ENCODE measurements at places on chromosomes 6 and 20.
A peak's percentile ranks its signal among the peaks of the same experiment; 100 is the strongest.

- DNase-seq, result no peak
Measured at GRCh38 chr20:34131491-34131890, 19.4 kb upstream of the EIF2S2 start.

DNA sequence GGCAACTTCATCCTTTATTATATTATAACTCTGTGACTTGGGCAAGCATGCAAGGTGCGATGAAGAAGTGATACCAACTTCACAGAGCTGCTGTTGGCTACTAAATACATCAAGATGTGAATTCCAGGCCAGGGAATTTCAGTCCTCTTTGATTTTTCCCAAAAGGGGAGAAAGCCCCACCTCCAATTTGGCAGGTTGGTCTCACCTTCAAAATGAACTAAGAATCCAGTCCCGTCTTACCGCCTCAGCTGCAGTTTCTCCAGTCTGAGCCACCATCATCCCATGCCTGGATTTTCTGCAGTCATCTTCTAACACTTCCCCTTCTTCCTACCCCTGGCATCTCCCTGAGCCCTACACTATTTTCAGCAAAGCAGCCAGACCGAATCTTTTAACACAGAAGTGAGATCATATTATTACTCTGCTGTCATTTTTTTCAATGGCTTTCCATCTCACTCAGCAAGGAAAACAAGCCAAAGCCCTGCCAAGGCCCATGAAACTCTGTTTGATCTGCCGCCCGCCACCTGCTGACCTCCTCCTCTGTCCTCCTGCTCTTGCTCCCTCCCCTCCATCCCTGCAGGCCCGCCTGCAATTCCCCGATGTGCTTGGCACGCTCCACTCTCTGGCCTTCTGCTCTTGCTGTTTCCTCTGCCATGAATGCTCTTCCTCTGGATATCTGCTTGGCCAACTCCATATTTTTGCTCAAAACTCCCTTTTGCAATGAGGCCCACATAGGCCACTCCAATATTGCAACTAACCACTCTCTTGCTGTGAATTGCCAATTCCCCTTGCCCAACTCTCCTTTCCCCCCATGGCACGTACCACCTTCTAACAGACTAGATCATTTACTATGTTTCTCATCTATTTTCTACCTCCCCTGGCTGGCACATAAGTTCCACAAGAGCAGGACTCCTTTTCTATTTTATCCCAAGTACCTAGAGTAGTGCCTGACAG lies 46.0 kb upstream of the TAGAP start:
- DNase-seq, result no peak

GRCh38 chr6:91330896-91331295 lies 744.0 kb upstream of the MAP3K7 start:
- no peak for DNase-seq

- peak; percentile 68 for DNase-seq
Measured at GRCh38 chr6:6547110-6547879, 41.2 kb upstream of the LY86 start.

DNA sequence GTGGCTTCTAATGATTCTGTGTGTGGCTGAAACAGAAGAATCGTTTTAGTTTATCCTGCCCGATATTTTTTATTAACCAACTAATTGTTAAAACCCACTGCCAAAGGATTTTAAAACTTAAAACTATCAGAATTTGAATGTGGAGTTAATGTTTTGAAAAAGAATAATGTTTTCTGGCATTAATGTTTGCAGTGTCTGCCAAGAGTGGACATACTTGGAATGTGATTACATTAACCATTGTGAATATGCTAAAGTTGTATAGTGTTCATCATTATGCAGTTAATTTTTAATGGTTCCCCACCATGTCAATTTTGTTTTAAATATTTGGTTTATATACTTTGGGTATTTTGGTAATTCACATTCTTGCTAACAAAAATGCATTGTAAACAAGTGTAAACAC lies 24.4 kb downstream of the DCBLD1 start:
- DNase-seq, result no peak

DNA sequence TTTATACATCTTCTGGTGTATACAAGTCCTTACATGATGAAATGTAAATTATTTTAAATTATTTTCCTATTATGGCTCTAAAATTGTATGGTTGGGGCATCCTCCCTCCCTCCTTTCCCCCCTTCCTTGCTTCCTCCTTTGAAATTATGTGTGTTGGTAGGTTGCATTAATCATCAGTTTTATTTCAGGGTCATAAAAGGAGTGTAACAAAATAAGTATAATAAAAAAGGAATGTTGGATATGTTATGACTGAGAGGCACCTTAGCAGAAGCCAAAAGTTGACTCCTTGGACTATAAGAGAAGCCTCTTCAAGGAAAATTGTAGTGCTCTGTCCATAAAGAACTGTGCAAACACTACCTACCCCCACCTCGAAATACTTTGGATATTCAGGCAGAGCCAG lies 46.6 kb upstream of the PTPRK start:
- no peak for DNase-seq

- no peak for DNase-seq
Measured at GRCh38 chr6:27811451-27811772, 100.8 kb downstream of the OR2B2 start.

GRCh38 chr20:57682184-57683101 lies 27.4 kb downstream of the PMEPA1 start:
- no peak for DNase-seq

GRCh38 chr20:63315240-63315689 lies 22.3 kb downstream of the COL20A1 start:
- no peak for DNase-seq

- no peak for DNase-seq
Measured at GRCh38 chr6:143014764-143015163, 45.9 kb upstream of the AIG1 start.

- DNase-seq, result no peak
Measured at GRCh38 chr6:132731086-132731485, 17.2 kb upstream of the VNN1 start.

- no peak for DNase-seq
Measured at GRCh38 chr6:44842616-44843015, 455.1 kb downstream of the CDC5L start.

- no peak for DNase-seq
Measured at GRCh38 chr6:17707371-17707651, 586 bp upstream of the NUP153 start.

GRCh38 chr20:658731-659291 lies 5.8 kb upstream of the SRXN1 start:
- DNase-seq, result no peak

- no peak for DNase-seq
Measured at GRCh38 chr6:38503032-38503773, 136.5 kb downstream of the BTBD9 start.

DNA sequence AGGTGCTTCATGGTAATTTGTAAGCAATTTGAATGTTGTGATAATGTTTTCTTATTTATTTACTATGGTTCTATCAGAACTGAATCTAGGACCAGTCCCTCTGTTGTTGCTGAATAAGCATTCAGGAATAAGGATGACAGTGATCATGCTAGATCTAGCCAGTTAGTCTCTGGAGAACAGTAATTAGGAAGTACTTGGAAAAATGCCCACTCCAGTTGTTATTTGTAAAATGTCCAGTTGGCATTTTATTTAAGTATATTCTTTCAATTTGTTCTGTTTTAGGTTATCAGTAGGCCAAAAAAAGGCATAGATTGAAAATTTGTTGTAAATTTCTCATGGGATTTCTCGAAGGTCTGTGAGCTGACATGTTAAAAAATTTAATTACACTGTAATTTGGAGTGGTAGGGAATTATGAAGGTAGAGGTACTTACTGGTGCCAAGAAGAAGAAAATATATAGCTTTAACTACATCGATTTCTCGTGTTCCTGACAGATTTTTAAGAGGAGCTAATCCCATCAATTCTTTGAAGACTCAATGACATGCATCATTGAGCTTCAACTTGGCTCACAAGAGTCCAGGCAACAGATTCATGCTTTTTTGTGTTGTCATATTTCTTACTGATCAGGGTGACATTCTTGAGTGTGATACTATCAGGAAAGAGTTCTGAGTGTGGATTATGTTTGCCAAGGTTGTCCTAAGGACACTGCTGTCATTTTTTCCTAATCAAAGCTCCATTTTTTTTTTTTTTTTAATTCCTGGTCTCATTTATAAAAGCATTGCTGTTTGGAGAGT lies 177.3 kb downstream of the CARMIL1 start:
- no peak for DNase-seq

DNA sequence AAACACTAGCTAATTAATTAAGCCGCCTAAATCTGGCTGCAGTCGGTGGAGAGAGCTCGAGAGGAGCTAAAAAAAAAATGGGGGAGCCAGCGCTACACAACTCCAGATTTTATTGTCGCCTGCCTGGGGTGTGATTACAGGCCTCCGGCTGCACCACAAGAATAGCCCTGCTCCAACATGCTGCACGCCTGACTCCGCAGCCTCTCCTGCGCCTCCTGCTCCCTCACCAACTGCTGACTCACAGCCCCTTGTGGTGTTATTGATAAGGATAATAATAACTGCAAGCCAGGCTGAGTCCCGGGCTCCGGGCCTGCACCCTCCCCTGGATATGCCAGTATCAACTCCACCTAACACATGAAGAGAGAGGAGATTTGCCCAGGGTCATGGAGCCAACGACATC lies 16.8 kb downstream of the SIRPA start:
- DNase-seq, result no peak

DNA sequence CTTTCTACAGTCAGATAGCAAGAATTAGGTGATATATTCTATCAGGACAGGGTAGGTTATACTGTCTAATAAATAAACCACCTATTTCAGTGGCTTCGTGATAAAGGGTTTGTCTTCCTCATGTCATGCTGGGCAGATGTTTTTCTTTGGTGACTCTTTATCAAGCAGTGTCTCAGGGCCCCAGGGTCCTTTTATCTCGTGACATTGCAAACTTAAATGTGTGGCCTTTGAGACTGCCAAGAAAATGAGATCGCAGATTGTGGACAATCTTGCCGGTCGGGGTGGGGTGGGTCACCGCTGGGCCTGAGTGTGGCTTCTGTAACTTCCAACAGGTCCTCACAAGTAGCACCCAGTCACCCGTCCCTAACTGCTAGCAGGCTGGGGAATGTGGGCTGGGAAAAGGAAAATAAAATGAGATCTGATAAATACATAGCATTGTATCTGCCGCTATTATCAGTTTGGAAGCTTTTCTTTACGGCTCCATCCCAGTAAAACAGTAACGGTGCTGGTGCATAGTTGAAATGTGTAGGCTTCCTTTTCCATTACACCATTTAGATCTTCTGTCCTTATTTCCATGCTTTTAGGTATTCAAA lies 50.5 kb upstream of the BMP6 start:
- DNase-seq, result no peak

DNA sequence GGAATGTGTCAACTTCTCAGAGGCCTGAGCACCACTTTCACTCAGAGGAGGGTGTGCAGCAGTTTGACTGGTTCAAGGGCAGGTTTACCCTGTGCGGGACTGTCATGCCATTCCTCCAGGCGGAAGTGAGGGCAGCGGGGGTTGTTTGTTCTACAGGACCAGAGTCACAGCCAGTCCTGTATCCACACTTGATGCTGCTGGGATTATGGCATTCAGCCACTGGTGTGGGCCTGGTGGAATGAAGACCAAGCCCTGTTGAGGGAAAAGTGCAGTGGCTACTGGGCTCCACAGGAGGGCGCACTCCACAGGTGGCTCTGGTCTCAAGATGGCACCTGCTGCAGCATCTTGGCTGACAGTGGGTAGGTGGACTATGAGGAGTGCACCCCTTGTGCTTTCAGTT lies 14.8 kb downstream of the SEMG2 start:
- DNase-seq, result no peak

DNA sequence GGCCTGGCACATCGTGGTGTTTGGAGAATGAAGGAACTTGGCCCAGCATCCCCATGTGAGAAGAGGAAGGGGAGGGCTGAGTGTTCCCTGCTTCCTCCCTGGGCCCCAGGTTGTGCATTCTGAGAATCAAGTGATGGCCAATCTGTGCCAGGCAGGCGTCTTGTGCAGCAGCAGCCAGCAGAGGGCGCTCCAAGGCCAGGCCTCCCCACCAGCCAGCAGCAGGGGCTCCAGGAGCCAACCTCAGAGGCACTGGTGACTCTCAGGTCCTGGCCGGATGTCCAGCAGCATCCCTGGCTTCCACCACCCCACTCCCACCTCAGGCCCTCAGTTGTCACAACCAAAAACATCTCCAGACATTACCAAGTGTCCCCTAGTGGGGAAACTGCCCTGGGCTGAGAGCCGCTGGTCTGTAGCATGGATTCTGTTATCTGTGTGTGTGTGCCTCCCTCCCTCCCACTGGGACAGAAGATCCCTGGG lies 192.0 kb downstream of the PREX1 start:
- peak; percentile 39 for DNase-seq

DNA sequence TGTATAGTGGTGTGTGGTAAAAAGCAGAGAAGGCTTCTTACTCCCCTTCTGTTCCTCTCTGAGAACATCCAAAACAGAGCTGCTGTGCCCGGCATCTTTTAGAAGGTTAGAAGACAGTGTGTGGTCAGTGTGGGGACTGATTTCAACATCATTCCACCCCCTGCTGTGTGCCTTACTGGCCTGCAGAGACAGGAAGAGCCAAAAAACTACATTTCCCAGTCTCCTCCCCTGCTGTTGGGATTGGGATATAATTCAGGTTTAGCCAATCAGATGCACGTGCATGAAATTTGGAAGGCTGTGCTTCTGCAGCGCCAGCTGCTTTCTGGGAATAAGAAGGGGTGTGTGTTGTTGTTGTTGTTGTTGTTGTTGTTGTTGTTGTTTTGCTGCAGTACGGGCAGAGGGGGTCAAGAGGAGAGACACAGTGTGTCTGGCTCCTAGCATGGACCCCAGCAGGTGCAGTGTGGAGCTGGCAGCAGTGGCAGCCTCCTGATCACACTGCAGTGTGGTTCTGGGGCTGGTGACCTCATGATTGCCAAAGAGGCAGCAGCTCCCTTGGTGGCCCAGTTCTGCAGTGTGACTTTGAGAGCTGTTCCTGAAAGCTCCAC lies 74.7 kb downstream of the MRPL14 start:
- no peak for DNase-seq

GRCh38 chr6:163017801-163018200 lies 290.0 kb downstream of the PACRG start:
- DNase-seq, result no peak

GRCh38 chr6:42025066-42025844 lies 25.1 kb upstream of the TAF8 start:
- no peak for DNase-seq

GRCh38 chr6:39029156-39030011 lies 19.2 kb upstream of the GLP1R start:
- no peak for DNase-seq

DNA sequence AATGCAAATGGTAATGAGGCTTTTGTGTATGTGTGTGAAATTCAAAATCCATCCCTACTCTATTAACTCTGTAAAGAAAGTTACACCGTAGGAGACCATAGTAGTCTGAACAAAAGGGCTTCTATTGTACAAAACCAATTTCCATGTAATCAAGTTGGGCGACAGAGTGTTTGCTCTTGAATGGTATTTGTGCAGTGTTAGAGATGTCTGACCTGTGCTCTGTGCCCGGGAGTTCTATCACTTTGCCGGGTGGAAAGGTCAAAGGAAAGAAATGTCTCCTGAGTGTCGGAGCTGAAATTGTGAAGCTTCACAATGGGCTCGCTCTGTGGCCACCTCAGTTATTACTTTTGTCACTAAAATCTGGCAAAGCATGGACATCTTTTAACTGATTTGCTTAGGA lies 312.0 kb downstream of the SAMD5 start:
- no peak for DNase-seq

All from NCI-H2081 (cell line).